ENCODE measurements at places on chromosomes 7 and 10.

DNA sequence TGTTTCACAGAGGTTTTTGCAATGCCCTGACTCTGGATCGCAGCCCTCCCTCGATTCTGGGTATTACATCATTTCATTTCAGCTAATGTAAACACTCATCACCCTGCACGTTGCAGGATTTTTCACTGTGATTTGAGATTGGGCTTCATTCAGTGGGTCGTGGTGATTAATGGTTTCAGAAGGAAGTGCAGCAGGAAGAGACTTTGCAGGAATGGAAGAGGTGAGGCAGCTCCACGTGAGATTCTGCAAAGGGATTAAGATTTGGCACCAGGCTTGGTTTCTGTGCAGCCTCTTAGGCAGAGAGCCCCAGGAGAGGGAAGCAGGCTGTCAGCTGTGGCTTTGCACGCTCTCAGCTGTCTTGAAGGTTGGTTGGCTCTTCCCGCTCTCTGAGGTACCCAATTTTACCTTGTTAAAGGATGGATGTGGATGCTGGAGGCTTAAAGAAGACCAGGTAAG is 95.2 kb downstream of the PLCE1 start:
- peak overlapping the region; percentile 50 for H3K4me3 ChIP-seq
- H3K27ac ChIP-seq, result no peak overlapping the region
- H3K36me3 ChIP-seq, result no peaks in the 10 kb centered on the region
- peaks cover 25% of the 10 kb centered on the region for H3K4me1 ChIP-seq
- no peak for DNase-seq

DNA sequence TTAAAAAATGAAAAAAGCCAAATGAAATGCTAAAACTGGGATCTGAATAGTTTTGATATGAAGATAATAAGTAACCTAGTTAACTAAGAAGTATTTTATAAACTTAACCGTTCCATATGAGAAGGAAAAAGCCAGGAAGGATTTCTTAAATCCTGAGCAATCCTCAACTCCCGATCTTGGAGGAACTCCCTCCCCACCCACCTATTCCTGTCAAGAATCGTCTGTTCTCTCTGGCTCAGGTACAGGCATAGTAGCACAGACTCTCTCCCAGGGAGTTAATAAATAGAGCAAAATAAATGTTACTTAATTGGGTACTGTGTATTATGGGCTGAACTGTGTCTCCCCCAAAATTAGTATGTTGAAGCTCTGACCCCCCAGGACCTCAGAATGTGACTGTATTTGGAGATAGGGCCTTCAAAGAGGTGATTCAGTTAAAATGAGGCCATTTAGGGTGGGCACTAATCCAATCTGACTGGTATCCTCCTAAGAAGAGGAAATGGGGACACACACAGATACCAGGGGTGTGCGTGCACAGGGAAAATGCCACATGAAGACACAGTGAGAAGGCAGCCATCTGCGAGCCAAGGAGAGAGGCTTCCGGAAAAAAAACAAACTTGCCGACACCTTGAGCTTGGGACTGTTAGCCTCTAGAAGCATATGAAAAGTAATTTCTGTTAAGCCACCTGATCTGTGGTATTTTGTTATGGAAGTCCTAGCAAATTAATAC is 28.7 kb downstream of the PUS7 start:
- no peaks in the 10 kb centered on the region for H3K4me1 ChIP-seq
- no peak overlapping the region for H3K27ac ChIP-seq
- DNase-seq, result no peak
- no peak overlapping the region for H3K4me3 ChIP-seq
- H3K36me3 ChIP-seq, result peaks cover 3% of the 10 kb centered on the region
- H3K27me3 ChIP-seq, result no peaks in the 10 kb centered on the region

GRCh38 chr10:102713539-102713813 is 721 bp downstream of the ARL3 start:
- H3K36me3 ChIP-seq, result no peaks in the 10 kb centered on the region
- DNase-seq, result no peak
- H3K4me3 ChIP-seq, result peak overlapping the region; percentile 97
- H3K4me1 ChIP-seq, result peaks cover 23% of the 10 kb centered on the region
- no peaks in the 10 kb centered on the region for H3K27me3 ChIP-seq

DNA sequence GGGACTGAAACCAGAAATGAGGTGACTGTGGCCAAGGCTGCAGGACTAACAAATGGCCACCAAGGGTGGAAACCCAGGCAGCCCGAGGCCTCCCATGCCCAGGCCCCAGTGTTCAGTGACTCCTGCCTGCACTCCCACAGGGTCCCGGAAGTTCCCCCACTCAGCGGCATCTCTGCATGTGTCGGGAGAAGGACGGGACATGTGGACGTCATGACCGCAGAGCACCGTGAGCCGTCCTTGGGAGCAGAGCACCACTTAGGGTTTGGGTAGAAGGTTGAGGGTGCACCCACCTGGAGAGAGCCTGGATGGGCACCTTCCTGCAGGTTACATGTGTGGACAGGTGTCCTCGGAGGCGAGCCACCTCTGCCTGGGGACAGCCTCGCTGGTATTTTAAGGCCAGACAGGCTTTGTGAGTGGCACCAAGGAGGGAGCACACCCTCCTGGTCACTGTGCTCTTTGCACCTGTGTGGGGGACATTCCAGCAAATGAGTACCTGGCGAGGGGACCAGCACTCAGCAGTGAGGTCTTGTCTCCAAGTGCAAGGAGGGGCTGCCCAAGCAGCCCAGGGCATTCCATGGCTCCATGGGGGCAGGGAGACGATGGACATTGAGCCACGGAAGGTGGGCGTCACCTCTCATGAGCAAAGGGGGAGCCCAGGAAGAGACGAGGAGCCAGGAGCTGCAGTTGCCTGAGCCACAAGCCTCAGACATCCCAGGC is 95.3 kb upstream of the TCERG1L start:
- no peak overlapping the region for H3K27ac ChIP-seq
- no peak for DNase-seq
- H3K36me3 ChIP-seq, result no peaks in the 10 kb centered on the region
- H3K27me3 ChIP-seq, result no peaks in the 10 kb centered on the region
- H3K4me3 ChIP-seq, result no peak overlapping the region
- no peaks in the 10 kb centered on the region for H3K4me1 ChIP-seq

GRCh38 chr10:80070057-80070456 is 8.4 kb upstream of the TMEM254 start:
- H3K36me3 ChIP-seq, result no peaks in the 10 kb centered on the region
- no peak overlapping the region for H3K27ac ChIP-seq
- H3K27me3 ChIP-seq, result no peaks in the 10 kb centered on the region
- no peak for DNase-seq
- H3K4me1 ChIP-seq, result no peaks in the 10 kb centered on the region
- no peak overlapping the region for H3K4me3 ChIP-seq

GRCh38 chr7:24827589-24827988 is 70.3 kb upstream of the GSDME start:
- no peaks in the 10 kb centered on the region for H3K36me3 ChIP-seq
- H3K27me3 ChIP-seq, result no peaks in the 10 kb centered on the region
- no peak overlapping the region for H3K27ac ChIP-seq
- peaks cover 25% of the 10 kb centered on the region for H3K4me1 ChIP-seq
- H3K4me3 ChIP-seq, result no peak overlapping the region

GRCh38 chr7:50621206-50621605 is 56.0 kb upstream of the DDC start:
- peaks cover 8% of the 10 kb centered on the region for H3K4me1 ChIP-seq
- peaks cover 49% of the 10 kb centered on the region for H3K36me3 ChIP-seq
- no peaks in the 10 kb centered on the region for H3K27me3 ChIP-seq

DNA sequence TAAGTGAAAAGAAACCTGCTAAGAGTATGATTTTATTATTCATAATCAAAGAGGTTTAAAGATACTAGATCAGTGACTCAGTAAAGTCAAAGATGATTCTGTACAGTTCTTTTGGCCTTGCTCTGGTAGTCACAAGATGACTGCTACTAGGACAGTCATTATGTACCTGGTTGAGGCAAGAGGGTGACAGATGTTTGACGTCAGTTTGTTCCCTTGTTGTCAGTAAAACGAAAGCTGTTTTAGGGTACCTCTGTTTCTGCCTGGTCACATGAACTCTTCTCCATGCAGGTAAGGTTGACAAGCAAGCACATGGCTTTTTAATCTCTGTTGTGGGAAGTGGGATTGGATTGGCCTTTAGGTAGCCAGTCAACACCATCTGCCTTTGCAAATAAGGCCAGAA is 308.0 kb downstream of the EXOC4 start:
- H3K4me1 ChIP-seq, result no peaks in the 10 kb centered on the region
- no peaks in the 10 kb centered on the region for H3K36me3 ChIP-seq
- no peak overlapping the region for H3K27ac ChIP-seq
- H3K4me3 ChIP-seq, result no peak overlapping the region
